ENCODE measurements at places on chromosomes 2 and 18.

GRCh38 chr2:5442736-5443135 lies 249.4 kb upstream of the SOX11 start:
- DNase-seq: no peak

DNA sequence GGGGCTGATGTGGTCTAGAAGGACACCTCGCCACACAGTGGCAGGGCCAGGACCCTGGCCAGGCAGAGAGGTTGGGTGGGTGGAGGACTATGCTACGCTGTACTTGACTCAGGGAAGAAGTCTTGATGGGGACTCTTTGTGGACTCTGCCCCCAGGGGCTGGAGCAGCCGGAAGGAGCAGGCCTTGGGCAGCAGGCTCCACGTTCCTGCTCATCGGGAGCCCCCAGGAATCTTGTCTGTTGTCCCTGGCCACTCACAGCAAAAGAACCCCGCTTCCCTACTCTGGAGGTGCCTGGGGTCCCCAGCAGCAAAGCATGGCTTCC lies 79.0 kb downstream of the POLR1A start:
- DNase-seq: no peak

DNA sequence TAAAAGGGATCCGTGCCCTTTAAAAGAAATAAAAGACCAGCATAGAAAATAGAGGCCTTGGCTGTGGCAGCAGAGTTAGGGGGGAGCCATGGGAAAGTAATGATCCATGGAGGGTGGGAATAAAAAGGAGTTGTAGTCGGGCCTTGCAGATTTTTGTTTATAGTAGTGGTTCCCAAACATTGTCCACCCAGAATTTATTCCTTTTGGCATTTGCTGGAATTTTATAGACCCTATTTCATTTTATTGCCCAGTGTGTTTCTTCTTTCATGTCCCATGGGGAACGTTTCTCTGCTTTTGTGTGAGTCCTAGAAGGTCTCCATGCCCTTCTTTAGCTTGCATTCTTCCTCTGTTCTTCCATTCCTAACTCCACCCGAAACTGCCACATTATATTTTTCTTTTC lies 222.2 kb downstream of the LTBP1 start:
- no peak for DNase-seq

DNA sequence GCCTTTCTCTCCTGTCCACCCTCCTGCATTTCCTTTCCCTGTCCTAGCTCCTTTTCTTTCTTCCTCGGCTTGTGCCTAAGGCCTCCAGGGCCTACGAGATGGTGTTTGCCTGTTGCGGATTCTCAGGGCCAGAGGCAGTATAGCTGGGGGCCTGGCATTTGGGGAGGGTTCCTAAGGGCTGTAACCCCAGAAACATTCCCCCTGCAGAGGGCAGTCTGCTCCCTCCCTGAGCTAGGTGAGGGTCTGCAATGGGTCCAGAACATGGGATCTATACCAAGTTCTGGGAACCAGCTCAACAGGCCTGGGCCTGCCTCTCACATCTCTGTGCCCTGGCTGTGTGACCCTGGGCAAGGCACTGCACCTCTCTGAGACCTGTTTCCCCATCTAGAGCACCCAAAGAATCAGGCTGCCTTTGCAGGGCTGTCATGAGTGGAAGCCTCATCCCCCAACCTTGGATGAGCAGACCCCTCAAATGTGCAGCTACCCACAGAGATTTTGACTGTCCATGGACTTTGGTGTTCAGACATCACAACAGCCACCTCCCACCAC lies 97.5 kb downstream of the GLI2 start:
- DNase-seq: no peak

DNA sequence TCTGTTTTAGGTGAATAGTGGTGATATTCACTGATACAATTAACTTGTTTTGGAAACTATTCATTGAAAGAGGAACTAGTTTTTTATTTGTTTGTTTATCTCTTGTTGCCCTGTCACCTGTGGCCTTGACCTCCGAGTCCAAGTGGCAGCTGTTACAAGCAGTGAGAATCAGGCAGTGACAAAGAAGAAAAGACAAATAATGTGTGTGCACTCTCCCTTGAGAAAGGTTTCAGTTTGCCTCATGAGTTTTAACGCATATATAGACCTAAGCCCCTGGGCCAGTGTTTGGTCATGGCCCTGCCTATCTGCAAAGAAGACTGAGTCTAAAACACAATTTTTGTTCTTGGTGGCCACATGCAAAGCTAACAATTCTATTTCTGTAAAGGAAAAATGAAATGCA lies 15.3 kb downstream of the KYNU start:
- no peak for DNase-seq

DNA sequence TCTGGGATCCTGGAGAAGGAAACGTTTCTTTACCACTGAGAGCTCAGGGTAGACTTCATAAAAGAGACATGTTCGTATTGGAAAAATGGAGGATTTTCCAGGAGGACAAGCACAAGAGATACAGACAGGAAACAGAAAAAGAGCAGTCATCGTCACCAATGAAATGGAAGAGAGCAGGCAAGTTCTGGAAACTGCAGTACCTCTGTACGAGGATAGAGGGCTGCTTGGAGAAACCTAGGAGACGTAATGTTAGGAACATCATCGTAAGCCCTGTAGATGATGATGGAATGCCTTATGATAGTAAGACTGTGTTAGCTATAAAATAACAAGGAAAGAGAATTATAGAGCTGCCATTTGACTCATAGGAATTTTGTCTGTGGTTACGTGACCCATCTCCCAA lies 121.1 kb upstream of the KLHL14 start:
- DNase-seq: peak; percentile 23

DNA sequence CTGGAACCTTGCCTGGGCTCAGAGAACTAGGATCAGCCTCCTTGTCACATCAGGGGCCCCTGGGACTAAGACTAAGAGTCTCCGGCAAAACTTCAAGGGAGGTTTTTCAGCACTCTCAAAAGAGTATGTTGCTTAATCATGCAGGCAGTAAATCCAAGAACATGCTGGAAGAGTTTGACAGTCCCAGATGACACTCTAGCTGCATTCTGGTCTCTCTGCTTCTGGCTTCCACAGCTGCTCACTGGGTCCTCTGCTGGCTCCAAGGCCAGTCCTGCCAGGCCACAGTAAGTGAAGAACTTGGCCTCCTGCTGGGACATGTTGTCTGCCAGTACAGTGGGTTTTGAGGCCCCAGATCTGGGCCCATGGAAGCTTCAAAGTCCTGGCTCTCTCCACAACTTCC lies 45.2 kb upstream of the IL1RL1 start:
- peak; percentile 48 for DNase-seq

GRCh38 chr2:71813807-71814470 lies 333.7 kb downstream of the CYP26B1 start:
- DNase-seq: peak; percentile 49

- peak; percentile 25 for DNase-seq
These were observed 133.8 kb downstream of the ARL4C start for GRCh38 chr2:234363011-234363487.

DNA sequence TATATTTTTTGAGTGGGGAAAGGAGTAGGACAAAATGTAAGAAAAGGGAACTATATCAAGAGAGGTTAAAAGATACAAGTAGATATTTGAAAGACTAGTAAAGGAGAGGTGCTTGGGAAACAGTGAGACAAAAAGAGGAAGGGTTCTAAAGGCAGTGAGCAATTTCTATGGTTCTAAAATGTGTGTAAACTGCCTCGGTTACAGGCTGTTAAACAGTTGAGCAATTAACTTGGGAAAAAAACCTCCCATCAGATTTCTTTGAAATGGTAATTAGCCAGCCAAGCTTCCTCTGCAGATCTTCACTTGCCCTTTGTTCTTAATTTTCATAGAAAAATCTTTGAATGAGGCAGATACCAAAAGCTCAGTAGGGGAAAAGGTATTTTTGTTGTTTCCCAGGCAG lies 238.7 kb upstream of the KCNH7 start:
- DNase-seq: no peak

DNA sequence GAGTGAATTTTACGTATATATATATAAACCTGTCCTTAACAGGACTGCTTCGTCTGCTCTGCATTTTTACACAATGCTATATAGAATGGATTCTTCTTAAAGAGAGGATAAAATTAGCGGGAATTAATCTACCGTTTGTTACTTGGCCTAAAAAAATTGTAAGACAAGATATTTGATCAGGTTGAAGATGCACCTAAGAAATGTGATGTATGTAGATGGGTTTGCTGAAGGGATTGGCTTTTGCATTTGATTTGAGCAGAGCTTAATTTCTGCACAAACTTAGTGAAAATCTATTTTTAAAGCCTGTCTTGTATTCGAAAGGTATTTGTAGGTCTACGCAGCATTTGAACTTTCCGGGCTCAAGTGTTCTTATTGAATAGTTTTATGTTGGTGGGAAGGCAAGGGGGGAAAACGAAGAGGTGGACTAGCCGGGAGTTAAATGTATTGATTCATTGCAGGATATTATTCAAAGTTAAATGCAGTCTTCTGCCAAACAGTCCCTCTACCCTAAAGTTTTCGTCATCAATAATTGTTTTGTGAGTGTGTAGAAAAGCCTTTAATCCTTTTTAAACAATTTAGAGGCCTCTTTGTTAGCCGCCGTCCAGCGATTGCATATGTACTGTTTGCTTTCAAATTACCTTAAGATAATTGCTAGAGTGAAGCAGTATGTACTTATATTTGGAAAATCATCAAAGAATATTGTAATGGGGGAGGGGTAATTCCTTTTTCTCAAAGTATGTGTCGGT lies 1.2 kb downstream of the PPP1CB start:
- DNase-seq: no peak

- peak; percentile 58 for DNase-seq
These were observed 141.7 kb downstream of the DIS3L2 start for GRCh38 chr2:232103140-232103737.

- peak; percentile 25 for DNase-seq
These were observed 133.7 kb upstream of the HNRNPA3 start for GRCh38 chr2:177078855-177079254.

- DNase-seq: no peak
These were observed 50.0 kb downstream of the MYO3B start for GRCh38 chr2:170227951-170228350.

- DNase-seq: no peak
These were observed 8.4 kb upstream of the CTLA4 start for GRCh38 chr2:203859030-203859789.

GRCh38 chr2:68000170-68000825 lies 62.5 kb downstream of the C1D start:
- DNase-seq: peak; percentile 67
